Thoracic aorta endothelial cell (primary cell): ENCODE measurements at places on chromosomes 5 and 9. TPM values are rescaled to one million over a fixed set of nuclear protein-coding genes. Genes with fewer than 3 reads are reported as not detected.

Gene ZNF618
- 28.3 and 32.0 TPM in 2 replicates for total RNA-seq

Gene SPINK7
- total RNA-seq: not detected in 2 replicates

Gene PCDH12
- total RNA-seq: 35.1 and 38.1 TPM in 2 replicates

Gene CD180
- total RNA-seq: not detected in 2 replicates

Gene CARD9
- 0.40 and 0.57 TPM in 2 replicates for total RNA-seq

Gene TLR4
- 139 and 141 TPM in 2 replicates for total RNA-seq

Gene GPR150
- total RNA-seq: 0.27 and 0.29 TPM in 2 replicates

Gene CCDC192
- not detected in 2 replicates for total RNA-seq

Gene FAM200C
- total RNA-seq: 2.9 and 4.1 TPM in 2 replicates

Gene TUBB4B
- total RNA-seq: 240 and 376 TPM in 2 replicates

Gene GALNT12
- total RNA-seq: 1.4 and 1.5 TPM in 2 replicates

Gene PLAC8L1
- total RNA-seq: not detected in 2 replicates

Gene BASP1
- 82.9 and 92.2 TPM in 2 replicates for total RNA-seq

Gene WDR38
- not detected in 2 replicates for total RNA-seq

Gene ASB6
- 14.8 and 18.5 TPM in 2 replicates for total RNA-seq

Gene LOX
- 59.9 and 62.9 TPM in 2 replicates for total RNA-seq

Gene HBEGF
- total RNA-seq: 27.0 and 27.8 TPM in 2 replicates

Gene FOXD4L4
- 0.29 TPM in 1 of 2 replicates, not detected in the other for total RNA-seq

Gene TRPM6
- 0.13 and 0.14 TPM in 2 replicates for total RNA-seq

Gene BTNL3
- not detected in 2 replicates for total RNA-seq

Gene IL13
- not detected in 2 replicates for total RNA-seq

Gene ABITRAM
- total RNA-seq: 10.4 and 13.5 TPM in 2 replicates

Gene SLC6A18
- not detected in 2 replicates for total RNA-seq

Gene PKD2L2
- not detected in 2 replicates for total RNA-seq

Gene RNF224
- 0.07 TPM in 1 of 2 replicates, not detected in the other for total RNA-seq

Gene MOB3B
- under 0.01 and 0.29 TPM in 2 replicates for total RNA-seq
